ENCODE measurements at places on chromosomes 6 and 20. TPM values are rescaled to one million over a fixed set of nuclear protein-coding genes. Genes with fewer than 3 reads are reported as not detected.

MYB gene
- 0.28 TPM for total RNA-seq

NKX2-2 gene
- not detected for total RNA-seq

GMDS gene
- total RNA-seq: 11.7 TPM

SPO11 gene
- total RNA-seq: not detected

EPB41L1 gene
- 11.1 TPM for total RNA-seq

FRMD1 gene
- not detected for total RNA-seq

ZSCAN31 gene
- 9.2 TPM for total RNA-seq

RIPPLY2 gene
- total RNA-seq: not detected

DNAH8 gene
- total RNA-seq: under 0.01 TPM

FRS3 gene
- 0.56 TPM for total RNA-seq

RUNX2 gene
- total RNA-seq: 1.7 TPM

DOK5 gene
- 35.9 TPM for total RNA-seq

GABRR2 gene
- 0.56 TPM for total RNA-seq

LINC00237 gene
- not detected for total RNA-seq

PSMB8 gene
- total RNA-seq: 29.0 TPM

CLDN20 gene
- total RNA-seq: not detected

RNF182 gene
- total RNA-seq: 9.0 TPM

TM9SF4 gene
- total RNA-seq: 33.3 TPM

PNPLA1 gene
- total RNA-seq: not detected

CALHM4 gene
- total RNA-seq: 0.19 TPM

PEX6 gene
- 46.8 TPM for total RNA-seq

PXDC1 gene
- 50.8 TPM for total RNA-seq

All from regular cardiac myocyte (primary cell).